ENCODE measurements at places on chromosomes 16 and 17.

- no peak for DNase-seq
These were observed 22.6 kb downstream of the SMPD3 start for GRCh38 chr16:68425498-68426346.

DNA sequence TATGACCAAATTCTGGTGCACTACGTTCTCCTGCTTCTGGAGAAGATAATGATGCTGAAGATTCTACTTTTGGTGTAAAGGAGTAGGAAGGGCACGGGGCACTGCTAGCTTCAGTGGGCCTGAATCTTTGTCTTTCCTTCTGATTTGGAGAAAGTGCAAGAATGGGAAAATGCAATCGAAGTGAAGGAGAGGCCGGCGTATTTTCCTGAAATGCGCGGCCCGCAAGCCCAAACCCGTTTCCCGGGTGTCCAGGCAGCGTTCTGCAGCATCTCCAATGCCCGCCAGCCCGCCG is 372 bp upstream of the NDE1 start:
- DNase-seq, result no peak

DNA sequence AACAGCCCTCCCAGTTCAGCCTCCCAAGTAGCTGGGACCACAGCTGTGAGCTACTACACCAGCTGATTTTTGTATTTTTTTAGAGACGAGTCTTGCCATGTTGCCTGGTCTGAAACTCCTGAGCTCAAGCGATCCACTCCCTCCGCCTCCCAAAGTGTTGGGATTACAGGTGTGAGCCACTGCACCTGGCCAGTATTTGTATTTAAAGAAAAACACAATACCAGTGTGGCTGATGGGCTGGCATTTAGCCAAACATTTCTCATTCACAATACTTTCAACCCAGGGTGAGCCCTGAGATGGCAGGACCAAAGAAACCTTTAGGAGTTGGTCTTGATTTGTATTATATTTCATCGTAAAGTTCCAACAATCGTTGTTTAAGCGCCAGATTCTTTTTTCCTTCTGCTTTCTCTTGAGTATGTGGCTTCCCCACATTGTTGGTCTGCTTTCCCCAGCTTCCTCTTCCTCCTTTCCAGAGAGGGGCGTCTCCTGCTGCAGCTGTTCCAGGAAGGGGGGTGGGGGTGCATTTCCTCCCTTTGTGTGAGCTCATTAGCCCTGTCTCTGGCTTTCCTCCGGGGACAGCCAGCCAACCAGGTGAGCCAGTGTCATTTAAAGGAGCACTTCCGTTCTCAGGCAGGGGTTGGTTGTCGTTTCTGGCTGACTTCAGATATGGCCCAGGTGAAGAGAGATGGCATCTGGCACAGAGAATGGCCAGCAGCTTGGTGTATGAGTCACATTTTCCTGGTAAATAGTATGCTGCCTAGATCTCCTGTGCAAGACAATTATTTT is 79.9 kb downstream of the GPRC5B start:
- DNase-seq, result peak; percentile 38

DNA sequence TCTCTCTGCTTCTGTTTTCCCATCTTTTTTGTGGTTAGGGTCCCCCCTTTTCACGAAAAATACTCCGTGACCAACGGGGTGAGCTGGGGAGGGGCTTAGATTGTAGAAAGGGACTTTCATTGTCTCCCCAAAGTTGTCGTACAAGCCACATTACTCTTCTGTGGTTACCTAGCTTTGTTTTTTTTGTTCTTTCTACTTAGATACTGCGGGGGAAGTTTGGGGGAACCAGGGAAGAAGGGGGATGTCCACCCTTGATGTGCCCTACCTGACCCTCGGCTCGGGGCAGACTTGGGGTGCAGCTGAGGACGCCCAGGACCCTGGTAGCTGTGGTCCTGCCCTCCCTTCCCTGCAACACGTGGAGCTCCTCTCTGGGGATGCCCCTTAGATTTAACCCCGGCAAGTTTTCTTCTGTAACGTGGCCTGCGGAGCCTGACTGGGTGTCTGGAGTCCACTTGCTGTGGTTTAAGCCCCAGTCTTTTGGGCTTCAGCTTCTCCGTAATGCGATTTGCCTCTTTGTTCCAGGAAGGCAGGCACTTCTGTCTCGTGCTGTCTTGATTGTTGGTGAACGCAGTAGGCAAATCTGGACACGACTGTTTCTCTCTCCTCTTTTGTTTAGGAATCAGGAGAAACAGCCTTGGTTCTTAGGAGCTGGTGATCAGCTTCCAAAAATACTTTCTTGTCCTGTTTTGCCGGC is 892 bp downstream of the ABCC1 start:
- DNase-seq, result no peak

GRCh38 chr17:42459256-42459800 is 650 bp downstream of the ATP6V0A1 start:
- no peak for DNase-seq

DNA sequence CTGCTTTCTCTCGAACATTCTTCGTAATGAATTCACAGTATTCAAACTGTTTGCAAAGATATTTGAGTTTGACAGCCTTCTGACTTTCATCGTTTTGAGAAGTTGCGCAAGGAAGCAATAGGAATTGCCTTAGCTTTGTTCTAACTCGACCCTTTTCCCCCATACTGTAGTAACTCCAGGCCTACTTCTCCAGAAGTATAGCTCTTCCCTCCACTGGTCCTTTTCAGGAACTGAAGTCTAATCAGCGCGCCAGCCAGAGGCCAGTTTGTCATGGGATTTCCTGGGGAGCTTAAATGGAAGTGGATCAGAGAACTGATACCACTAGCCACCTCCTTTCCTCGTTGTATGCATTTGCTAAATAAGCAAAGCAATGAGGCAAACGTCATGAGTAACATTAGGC is 27.9 kb downstream of the CDR2 start:
- no peak for DNase-seq

DNA sequence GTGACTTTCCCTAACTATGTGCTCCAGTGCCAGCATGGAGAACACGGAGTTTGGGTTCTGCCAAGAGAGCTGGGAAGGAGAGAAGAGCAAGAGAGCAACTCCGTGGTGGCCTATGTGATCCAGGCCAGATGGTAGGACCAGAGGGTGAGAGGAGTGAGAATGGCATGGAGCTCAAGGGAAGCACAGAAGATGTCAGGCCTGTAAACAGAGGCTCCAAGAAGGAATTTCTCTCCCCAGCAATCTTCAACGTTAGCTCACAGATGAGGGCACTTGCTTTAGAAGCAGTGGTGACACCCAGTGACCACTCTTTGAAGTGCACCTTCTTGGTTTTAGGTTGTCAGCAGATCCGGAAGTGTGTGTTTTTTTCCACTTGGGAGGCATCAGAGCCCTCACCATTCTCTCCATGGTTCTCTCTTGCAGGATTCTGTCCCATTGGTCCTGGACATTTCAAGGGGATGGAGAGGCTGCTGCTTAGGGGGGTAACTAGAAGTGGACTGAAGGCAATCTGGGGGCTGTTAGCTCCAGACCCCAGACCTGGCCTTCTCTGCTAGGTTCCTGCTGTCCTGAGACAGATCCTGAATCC is 18.1 kb upstream of the TMEM98 start:
- DNase-seq, result no peak

GRCh38 chr17:42894283-42895184 is 6.1 kb upstream of the G6PC1 start:
- no peak for DNase-seq

- DNase-seq, result no peak
These were observed 61.9 kb upstream of the CIBAR2 start for GRCh38 chr16:85173981-85174751.

DNA sequence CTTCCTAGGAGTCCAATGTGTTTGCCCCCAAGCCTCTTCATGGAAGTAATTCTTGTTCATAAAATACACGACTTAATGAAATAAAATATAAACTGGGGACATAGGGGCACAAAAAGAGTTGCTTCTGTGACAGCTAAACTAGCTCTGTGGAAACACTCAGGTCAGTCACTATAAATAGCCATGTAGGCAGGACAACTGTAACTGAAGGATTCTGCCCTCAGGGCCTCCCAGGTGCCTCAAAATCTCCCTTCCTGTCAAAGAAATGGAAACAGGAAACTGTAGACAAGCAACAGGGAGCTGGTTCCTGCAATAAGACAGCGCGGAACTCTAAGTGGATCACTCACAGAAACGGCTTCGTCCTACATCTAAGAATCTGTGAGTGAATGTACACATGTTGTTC is 178.1 kb upstream of the ZFHX3 start:
- no peak for DNase-seq

DNA sequence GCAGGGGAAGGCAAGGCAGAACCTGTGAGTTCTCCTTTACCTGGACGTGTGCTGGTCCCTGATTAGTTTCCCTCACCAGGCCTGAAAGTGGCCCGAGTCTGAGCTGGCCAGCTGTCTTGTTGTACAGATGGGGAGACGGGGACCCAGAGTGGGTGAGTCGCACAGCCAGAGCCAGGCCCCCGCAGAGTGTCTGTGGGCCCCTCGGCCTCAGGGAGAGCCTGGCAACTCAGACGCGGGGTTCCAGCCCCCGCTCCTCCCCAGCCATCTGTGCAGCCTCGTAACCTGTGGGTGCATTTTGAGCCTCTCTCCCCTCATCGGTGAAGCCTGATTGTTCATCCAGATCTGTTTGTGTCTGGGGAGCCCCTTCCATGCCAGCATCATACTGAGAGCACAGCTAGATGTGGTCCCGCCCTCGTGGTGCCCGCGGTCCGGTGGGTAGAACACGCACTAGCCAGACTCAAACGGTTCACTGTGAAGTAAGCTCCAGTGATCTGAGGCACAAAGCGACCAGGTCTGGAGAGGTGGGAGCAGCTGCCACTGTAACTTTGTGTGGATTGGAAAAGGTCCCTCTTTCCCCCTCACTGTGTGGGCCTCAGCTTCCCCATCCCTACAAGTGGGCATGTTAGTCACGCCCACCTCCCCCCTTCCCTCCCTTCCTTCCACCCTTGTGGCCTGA is 6.0 kb upstream of the NDRG4 start:
- no peak for DNase-seq

- no peak for DNase-seq
These were observed 31.0 kb upstream of the ADCY9 start for GRCh38 chr16:4147236-4147635.

DNA sequence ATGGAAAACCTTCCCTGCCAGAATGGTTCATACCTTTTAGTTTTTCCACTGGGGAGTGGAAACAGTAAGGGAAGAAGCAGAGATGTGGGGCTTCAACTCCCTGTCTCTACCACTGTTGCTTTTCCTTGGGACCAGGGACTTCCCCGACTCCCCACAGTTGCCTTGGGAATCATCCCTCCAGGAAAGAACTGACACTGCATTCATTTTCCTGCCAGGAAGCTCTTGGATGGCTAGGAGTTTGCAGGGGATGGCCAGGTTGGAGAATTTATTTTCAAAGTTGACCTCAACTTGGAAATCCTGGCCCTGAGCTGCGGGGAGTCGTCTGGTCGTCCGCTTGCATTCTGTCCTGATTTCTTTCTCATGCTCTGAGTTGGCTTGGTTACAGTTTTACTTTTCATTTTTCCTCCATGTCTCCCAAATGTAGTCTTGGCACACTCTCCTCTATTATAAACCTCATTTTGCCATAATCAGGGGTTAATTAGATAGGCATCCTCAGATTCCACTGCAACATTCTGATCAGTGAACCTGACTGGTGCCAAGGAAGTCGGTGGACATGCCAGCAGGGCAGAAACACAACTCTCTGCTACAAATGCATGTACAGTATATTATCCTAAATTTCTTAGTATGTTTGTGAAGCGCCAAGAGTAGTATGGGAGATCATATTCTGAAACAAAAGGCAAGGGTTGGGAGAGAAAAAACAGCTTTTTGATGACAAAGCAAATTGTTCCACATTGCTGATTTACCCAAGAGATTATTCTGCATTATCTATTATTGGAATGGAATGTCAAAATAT is 220.5 kb upstream of the XYLT1 start:
- no peak for DNase-seq

DNA sequence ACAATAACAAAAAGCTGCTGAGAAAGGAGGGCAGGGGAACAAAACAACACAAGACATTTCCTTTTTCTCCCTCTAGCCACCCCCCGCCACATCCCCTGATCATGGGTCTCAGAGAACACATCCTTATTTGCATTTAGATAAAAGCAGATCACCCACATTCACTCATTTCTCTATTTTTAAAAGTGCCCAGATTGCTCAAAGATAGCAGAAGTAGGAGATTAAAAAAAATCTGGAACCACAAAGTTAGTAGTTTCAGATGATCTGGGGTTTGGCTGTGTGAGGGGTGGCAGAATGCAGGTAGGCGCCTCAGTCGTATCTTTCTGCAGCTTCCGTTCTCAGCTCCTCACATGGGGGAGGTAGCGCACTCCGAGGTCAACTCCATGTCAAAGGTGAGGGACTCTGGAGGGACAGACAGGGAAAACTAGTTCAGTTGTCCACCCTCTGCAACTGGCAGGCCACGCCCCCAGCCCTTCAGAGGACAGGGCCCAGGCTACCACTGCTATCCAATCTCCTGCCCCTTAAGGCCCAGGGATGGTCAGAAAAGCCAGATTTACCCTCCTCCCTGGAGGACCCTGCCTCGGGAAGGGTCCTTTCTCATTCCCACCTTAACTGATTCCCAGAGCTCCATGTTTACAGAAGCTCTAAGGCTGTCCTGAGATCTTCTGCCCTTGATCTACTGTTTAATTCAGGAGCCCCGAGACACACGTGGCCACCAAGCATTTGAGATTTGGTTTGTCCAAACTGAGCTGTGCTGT is 27.3 kb downstream of the STAT5A start:
- no peak for DNase-seq

DNA sequence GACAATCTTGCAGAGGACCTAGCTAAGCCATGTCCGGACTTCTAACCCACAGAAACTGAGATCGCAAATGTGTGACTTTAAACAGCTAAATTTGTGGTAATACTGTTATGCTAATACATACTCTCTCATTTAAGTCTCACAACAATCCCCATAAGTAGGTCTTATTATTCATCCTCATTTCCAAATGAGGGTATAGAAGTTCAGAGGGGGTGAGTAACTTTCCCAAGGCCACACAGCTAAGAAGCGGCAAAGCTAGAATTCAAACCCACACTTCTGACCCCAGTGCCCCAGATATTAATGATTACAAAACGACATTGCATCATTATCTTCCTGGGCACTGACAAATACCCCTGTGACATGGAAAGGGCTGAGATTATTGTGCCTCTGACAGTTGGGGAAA is 81.4 kb downstream of the CNGB1 start:
- DNase-seq, result no peak

DNA sequence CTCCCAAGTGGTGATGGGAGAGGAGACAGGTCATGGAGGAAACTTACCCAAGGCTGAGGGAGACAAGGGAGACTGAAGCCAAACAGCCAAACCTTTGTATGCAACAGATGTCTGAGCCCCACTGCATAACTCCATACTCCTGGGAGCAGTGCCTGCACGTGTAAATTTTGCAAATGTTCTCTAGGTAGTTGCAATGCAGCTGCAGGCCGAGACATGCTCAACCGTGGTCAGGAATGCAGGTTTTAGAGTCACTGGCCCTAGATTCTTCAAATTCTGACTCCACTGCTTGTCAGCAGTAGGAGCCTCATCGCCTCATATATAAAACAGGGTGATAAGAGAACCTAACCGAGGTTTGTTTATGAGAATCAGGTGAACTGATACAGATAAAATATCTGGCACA is 11.5 kb downstream of the DYNLRB2 start:
- no peak for DNase-seq

DNA sequence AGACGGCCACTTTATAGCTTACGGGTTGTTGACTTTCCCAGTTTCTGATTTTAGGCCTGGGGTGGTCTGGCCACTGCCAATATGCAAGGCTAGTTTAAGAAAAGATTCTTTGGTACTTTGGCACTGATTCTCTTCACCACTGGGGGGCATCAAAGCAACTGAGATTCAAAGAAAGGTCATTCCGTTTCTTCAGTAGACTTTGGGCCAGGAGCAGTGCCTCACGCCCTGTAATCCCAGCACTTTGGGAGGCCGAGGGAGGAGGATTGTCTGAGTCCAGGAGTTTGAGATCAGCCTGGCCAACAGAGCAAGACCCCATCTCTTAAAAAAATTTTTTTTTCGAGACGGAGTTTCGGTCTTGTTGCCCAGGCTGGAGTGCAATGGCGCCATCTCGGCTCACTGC is 53.0 kb downstream of the RPA1 start:
- DNase-seq, result no peak
